GM18507 (cell line): ENCODE measurements at places on chromosomes 4 and X.

GRCh38 chr4:112189754-112190153, 41.8 kb upstream of the AP1AR start:
- no peak for DNase-seq

DNA sequence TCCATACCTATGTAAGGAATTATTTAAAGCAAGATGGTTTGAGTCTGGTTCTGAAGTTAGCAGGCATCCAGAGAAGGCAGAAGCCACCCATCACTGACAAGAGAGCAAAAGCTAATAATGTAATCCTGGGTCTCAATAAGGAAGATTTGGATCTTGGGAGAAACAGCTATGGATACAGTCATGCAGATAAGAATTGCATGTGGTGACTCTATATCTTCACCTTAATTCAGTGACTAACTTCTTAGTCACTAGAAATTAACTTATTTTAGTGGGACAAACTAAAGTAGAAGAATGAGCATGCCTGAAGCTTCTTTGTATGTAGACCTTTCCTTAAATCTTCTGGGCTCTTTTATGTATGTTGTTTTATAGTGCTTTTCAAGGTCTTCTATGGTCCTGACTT, 66.6 kb downstream of the ATP10D start:
- DNase-seq: no peak

GRCh38 chrX:17174671-17175070, 200.3 kb upstream of the NHS start:
- no peak for DNase-seq

DNA sequence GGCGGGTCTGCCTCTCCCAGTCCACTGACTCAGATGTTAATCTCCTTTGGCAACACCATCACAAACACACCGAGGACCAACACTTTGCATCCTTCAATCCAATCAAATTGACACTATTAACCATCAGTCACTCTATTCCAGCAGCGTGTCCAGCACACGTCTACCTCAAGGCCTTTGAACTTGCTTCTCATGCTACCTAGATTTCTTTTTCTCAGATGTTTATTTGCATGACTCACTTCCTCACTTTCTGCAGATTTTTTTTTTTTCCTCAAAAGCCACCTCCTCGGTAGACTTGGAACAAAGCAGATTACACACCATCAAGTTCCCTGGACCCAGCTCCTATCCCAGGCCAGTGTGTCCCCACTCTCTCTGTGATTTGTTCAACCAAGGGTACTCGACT, 49.5 kb downstream of the SUPT20HL2 start:
- DNase-seq: no peak

DNA sequence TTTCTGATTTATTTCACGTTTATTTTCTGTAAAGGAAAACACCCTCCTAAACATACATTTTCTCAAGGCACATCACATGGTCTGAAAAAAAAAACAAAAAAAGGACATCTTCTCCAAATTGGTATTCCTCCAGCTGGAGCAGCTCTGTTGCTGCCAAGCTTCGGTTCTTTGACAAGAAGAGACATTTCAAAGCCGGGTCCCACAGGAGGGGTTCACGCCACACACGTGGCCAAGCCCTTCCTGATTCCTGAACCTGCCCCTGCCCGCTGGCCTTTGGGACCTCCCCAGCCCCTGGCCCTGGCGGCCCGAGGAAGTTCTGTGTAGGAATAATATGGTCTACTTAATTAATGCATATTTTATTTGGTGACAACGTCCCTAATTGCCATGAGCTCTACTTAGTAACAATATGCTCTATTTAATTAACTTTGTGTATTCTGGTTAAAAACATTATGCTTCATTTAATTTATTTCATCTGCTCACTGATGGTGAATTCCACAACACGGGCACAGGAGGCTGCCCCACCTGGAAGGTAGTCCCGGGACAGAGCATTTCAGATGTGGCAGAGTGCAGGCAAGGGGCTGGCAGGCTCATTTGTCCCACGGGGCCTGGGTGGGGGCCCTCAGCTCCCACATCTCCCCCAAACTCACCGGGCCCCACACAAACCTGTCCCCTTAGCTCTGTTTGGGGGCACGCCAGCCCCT, 5.4 kb upstream of the RGS12 start:
- no peak for DNase-seq

DNA sequence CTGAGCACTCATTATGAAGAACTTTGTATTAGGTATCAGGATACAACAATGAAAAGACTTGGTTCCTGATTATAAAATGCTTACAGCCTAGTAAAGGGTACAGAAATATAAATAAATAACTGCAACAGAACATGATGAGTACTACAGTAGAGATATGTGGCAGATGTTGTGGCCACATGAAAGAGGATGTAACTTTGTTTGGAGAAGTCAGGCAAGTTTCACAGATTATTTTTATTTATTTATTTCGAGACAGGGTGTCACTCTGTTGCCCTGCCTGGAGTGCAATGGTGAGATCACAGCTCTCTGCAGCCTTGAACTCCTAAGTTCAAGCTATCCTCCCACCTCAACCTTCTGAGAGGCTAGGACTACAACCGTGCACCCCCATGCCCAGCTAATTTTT, 15.8 kb upstream of the UBE2K start:
- DNase-seq: no peak

- DNase-seq: no peak
These were observed 1105.9 kb downstream of the ARAP2 start for GRCh38 chr4:35138449-35138848.

- DNase-seq: no peak
These were observed 19.8 kb upstream of the PASD1 start for GRCh38 chrX:151543706-151544105.

DNA sequence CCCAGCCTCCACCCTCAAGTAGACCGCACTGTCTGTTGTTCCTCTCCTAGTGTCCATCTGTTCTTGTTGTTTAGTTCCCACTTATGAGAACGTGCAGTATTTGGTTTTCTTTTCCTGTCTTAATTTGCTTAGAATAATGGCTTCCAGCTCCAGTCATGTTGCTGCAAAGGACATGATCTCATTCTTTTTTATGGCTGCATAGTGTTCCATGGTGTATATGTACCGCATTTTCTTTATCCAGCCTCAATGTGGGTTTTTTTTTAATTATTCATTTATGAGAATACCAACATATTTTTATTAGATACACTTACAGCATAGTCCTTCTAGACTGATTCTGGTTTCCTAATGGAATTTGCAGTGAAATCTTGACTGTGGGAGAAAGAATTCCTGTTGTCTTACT, 1.3 kb downstream of the VMA21 start:
- no peak for DNase-seq
